T-helper 1 cell treated with Interleukin-12 subunit alpha and Interleukin-12 subunit beta and Interleukin-4 antibody, amounts not matched to agents 30 ng/mL and 1 ng/mL, for 36 hours (primary cell): ENCODE measurements at places on chromosomes 16 and 17. TPM values are rescaled to one million over a fixed set of nuclear protein-coding genes. Genes with fewer than 3 reads are reported as not detected.

Gene RAPGEFL1
- total RNA-seq, result 7.4 and 9.6 TPM in 2 replicates

Gene HP
- not detected in 2 replicates for total RNA-seq

Gene KRTAP4-3
- total RNA-seq, result not detected in 2 replicates

Gene TELO2
- total RNA-seq, result 55.7 and 56.6 TPM in 2 replicates

Gene ANKFN1
- total RNA-seq, result not detected in 2 replicates

Gene TEX14
- 0.44 TPM in 2 replicates for total RNA-seq

Gene KRTAP17-1
- total RNA-seq, result not detected in 2 replicates
